ENCODE measurements at places on chromosomes 16 and 17.

GRCh38 chr17:36085765-36086164 lies 4.2 kb downstream of the CCL3 start:
- no peak for DNase-seq

DNA sequence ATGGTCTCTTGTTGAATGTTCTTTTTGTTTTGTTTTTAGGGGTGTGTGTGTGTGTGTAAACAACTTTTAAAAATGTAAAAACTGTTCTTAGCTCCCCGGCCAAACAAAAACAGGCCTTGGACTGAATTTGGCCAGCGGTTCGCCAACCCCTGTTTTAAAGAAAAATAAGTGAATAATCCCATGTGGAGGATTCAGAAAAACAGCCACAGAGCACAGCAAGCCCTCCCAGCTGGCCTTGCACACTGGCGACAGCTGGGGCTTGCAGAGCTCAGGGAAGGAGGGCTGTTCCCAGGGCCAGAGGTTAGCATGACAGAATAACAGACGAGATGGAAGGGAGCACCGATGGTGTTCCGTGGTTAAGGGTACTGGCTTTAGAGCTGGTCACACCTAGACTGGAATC lies 39.0 kb downstream of the EMP2 start:
- DNase-seq: no peak

GRCh38 chr16:13429416-13429815 lies 490.5 kb upstream of the ERCC4 start:
- no peak for DNase-seq

DNA sequence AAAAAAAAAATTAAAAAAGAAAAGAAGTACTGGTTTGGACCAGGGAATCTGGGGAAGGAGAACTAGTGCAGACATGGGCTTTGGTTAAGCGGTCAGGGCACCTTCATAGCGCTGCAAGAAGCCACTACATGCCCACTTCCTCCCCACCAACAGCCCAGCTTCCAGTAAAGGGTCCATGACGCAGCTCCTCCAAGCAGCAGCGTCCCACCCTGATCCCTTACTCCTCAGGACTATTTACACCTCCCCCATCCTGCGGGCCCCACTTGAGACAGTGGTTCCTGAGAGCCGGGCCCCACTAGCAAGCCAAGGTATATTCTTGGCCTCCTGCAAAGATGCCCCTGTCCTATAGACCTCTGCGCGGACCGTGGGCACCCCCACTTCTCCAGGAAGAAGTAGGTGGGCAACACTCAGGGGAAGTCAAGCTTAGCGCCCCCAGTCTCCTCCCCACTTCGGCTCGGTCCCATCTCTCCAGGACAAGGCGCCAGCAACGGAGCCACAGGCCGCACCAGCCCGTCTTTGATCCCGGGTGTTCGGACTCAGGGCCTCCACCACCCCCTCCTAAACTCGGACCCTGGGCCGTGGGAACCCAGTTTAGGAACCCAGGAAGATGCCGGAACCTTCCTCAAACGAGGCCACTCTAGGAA lies 913 bp upstream of the PRR14 start:
- no peak for DNase-seq

DNA sequence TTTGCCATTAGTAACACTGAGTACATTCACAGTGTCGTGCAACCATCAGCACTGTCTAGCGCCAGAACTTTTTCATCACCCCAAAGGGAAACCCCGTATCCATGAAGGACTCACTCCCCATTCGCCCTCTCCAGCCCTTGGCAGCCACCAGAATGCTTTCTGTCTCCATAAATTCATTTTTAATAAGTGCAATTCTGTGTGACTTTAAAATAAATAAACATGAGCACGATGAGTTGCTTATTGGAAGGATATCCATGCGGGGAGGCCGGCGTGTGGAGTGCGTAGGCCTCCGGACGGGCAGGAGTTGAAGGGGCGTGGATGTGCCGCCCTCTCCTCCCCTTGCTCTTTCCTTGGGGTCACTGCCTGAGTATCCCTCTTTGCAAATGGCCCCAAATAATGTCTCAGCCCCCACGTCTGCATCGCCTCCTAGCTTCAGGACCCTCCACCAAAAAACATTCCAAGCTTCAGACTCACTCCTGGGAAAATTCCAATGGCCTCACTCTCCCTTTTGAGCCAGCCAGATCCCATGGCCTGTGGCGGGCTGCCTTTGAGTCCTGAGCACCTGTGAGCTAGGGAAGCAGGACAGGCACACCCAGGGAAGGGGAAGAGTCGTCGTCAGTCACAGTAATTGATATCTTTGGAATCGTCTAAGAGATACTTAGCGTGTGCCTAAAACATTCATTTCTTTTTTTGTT lies 306.3 kb downstream of the SEC14L1 start:
- no peak for DNase-seq

DNA sequence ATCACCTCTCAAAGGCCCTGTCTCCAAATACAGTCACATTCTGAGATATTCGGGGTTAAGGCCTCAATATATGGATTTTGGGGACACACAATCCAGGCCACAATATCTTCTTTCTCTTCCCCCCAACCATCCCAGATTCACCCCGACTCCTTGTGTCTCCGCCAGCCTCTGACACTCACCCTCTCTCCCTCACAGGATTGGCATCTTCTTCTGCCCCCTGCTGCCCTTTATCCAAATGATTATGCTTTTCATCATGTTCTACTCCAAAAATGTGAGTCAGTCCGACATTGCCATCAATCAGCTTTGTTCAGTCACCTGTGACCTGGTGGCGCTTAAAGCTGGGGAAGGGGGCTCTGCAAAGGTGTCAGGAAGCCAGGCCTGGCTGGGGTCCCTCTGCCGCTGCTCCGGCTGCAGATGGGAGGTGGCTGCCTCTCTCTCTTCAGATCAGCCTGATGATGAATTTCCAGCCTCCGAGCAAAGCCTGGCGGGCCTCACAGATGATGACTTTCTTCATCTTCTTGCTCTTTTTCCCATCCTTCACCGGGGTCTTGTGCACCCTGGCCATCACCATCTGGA lies 35.1 kb downstream of the GDE1 start:
- DNase-seq: no peak

- DNase-seq: peak; percentile 70
Observed at GRCh38 chr16:88785106-88785924, at the start of gene PIEZO1. Gene PIEZO1, minus strand, starts transcription at chr16:88785220. Its CDS starts 256 bp downstream, at chr16:88784964.

DNA sequence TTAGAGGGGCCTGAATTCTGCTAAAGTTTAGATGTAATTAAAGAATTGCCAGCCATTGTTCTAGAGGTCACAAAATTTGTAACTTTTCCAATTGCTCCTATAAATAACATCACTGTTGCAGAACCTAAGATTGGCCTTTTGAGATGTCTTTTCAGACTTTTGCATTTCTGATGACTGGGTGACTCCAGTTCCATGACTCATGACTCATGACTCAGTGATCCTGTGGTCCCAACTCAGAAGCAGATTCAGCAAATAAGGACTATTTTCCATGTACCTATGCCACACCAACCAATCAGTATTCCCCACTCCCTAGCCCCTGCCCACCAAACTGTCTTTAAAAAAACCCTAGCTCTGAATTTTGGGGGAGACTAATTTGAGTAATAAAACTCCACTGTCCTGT lies 740.9 kb downstream of the CDH8 start:
- no peak for DNase-seq

DNA sequence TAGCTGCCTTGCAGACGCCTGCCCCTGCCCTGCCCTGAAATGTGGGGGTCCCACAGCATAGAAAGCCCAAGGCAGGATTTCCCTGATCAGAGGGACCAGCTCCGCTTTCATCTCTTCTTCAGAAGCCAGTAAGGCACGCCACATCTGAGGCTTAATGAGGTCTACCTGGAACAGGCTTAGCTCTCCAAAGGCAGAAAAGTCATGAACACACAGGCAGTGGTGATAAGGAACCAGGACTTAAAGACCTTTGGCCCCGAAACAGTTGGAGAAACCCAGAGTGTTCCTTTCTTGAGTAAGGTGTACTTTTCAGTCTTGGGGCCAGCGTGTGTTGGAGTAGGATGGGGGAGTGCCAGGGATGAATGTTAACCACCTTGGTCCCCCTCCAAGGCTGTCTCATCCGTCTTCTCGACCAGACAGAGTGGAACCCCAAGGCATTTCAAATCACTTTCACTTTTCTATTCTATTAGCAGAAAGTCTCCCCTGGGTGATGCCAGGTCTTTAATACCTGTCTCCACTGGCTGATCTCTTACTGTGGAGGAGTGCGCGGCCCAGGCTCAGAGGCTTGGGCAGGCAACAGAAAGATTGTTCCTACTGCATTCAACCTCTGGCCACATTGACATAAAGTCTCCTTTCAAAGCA lies 43.9 kb downstream of the TMEM186 start:
- DNase-seq: no peak

DNA sequence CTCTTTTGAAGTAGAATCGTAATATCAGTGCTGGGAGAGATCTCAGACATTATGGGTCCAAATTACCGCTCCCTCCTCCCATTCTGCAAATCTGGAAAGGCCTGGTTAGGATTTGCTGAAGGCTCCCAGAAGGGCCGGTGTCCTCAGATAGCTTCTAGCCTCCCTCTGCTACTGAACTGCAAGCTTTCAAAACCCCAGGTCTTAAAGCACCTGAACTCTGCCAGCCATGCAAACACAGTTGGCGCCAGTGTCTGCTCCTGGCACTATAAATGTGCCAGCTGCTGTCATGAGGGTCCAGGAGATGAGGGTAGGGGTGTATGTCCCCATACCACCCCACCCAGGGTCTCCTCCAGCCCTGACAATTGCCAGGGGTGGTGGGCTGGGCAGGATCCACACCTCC lies 24.2 kb downstream of the SLC5A10 start:
- DNase-seq: no peak

GRCh38 chr16:79800016-79800608 lies 199.6 kb upstream of the MAF start:
- DNase-seq: no peak

GRCh38 chr17:17347956-17348871 lies 45.0 kb downstream of the NT5M start:
- no peak for DNase-seq

- no peak for DNase-seq
Observed at GRCh38 chr16:63453261-63453660, 1417.0 kb upstream of the CDH8 start.

- peak; percentile 17 for DNase-seq
Observed at GRCh38 chr17:34981538-34982241, 1.4 kb downstream of the LIG3 start.

DNA sequence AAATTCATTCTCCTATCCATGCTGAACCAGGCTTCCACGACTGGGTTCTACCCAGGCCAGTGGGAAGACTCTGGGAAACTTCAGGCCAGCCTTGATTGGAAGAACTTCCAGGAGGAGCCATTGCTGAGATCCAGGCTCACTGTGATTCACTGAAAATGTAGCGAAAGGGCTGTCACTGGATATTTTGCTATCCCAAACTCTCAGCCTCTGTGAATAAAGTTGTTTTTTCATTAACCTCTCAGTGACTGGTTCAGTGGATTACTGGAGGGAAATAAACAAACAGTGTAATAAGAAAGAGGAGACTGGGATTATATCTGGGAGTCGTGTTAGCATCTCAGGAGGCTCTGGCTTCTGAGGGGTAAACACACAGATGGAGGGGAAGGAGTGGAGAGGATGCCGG lies 3.1 kb downstream of the FOXL1 start:
- no peak for DNase-seq

DNA sequence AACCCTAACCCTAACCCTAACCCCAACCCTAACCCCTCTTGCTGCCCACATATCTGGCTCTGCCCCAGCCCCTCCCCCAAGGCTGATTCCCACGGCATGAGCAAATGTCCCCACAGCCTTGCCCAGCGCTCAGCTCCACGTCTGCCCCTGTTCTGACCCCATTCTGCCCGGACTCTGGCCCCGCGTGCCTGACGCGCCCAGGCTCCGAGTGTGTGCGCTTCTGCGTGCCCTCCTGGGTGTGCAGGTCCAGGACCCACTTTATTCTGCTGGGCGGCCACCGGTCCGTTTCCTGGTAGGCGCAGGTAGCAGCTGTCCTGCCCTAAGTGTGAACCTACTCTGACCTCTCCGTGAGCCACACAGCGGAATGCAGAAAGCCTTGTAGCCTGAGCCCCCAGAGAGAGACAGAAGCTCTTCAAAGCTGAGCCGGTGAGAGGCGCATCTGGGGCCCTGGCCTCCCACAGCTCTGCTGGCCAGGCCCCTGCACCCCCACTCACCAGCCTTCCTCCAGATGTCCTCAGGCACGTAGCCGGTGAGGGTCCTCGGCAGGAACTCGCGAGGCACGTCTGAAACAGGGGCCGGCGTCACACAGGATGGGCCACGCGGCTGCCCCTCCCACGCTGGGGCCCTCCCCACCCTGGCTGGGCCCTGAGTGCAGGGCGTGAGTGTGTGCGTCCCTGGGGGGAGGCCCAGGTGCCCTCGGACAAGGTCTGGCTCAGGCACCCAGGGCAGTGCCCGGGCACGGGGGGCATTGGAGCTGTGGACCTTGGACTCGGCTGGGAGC lies 14.0 kb upstream of the PABPN1L start:
- peak; percentile 47 for DNase-seq

DNA sequence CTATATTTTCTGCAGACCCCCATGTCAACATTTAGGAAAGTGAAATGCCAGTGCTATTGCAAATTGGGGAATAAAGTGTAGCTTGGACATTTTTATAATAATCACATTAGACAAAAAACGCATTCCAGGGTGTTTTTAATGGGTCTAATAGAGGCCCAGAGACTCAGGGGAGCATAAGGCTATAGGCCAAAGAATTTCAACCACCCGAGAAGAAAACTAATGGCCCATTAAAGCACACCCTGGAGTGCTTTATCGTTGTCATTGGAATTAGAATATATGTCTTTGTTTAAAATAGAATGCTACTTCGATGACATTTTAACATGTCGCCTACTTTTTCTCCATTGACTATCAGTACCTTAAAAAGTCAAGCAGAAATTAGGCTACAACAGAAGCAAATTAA lies 414.1 kb upstream of the CDH8 start:
- DNase-seq: no peak

GRCh38 chr16:3695610-3696369 lies 21.5 kb downstream of the TRAP1 start:
- no peak for DNase-seq

GRCh38 chr16:68707340-68708152 lies 29.5 kb upstream of the CDH1 start:
- DNase-seq: peak; percentile 62

GRCh38 chr17:41230094-41230493 lies 2.2 kb upstream of the KRTAP9-3 start:
- no peak for DNase-seq

DNA sequence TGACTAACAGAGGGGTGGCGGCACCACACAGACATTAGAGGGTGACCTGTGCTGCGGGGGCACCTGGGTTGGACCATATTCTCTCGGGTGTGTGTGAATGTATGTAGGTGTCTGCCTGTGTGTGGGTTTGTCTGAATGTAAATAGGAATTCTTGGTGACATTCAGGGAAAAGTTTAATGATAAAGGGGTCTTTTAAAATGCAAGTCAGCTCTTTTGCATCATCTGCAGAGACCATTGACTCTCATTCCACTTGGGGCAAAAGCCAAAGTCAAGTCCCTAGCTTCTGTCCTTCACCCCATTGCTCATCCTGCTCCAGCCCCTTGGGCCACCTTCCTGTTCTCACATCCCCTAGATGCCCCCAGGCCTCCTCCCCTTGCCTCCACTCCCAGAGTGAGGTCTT lies 23.6 kb downstream of the KSR1 start:
- DNase-seq: no peak
